ENCODE measurements at places on chromosomes 12 and 14.
A peak's percentile ranks its signal among the peaks of the same experiment; 100 is the strongest.

DNA sequence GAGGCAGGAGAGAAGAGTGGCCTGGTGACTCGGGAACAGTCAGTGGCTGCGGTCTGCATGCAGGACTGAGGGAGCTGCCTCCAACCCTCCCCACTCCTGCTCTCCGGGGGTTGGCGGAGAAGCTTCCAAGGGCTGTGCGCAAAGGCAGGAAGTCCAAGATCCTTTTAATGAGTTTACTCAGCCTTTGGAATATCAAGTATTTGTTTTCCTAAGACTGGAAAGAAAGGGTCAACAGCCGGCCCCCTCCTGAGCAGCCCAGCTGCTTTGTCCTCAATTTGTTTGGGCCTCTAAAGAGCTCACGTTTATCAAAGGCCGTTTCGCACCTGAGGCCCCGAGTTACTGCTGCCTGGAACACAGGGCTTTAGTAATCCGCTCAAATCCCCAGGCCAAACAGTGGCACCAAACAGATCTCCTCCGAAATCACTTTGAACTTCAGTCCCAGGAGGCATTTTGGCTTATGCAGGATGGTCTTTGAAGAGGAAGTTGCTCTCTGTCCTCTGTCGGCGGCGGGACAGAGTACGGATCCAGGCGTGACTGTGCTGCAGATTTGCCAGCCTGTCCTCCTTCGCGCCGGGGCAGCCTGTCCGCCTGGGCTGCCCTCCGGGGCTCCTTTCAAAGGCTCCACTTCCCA is 117.2 kb upstream of the FZD10 start:
- no peak for DNase-seq

- no peak for DNase-seq
Measured at GRCh38 chr14:43166163-43166562, 1340.9 kb downstream of the FSCB start.

GRCh38 chr14:96090441-96091148 is 51.4 kb downstream of the C14orf132 start:
- peak; percentile 92 for DNase-seq

GRCh38 chr14:61753631-61754030 is 8.6 kb upstream of the SNAPC1 start:
- DNase-seq: no peak

- DNase-seq: no peak
Measured at GRCh38 chr12:49643961-49644619, 20.7 kb downstream of the PRPF40B start.

DNA sequence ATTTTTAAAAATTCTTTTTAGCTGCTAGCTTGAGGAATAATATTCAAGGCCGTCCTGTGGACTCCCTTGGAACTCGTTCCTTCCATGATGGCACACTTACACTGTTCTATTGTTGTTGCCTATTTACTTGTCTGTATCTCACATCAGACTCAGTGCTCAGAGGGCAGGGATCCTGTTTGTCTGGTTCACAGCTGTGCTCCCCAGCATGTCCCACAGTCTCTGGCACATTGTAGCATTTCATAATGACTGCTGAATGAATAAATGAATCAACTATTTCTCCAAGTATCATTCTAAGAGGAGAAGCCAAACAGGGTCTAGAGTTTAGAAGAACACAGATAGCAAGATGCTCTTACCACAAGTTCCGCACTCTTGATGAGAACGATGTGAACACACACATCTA is 48.0 kb downstream of the NTN4 start:
- DNase-seq: no peak

DNA sequence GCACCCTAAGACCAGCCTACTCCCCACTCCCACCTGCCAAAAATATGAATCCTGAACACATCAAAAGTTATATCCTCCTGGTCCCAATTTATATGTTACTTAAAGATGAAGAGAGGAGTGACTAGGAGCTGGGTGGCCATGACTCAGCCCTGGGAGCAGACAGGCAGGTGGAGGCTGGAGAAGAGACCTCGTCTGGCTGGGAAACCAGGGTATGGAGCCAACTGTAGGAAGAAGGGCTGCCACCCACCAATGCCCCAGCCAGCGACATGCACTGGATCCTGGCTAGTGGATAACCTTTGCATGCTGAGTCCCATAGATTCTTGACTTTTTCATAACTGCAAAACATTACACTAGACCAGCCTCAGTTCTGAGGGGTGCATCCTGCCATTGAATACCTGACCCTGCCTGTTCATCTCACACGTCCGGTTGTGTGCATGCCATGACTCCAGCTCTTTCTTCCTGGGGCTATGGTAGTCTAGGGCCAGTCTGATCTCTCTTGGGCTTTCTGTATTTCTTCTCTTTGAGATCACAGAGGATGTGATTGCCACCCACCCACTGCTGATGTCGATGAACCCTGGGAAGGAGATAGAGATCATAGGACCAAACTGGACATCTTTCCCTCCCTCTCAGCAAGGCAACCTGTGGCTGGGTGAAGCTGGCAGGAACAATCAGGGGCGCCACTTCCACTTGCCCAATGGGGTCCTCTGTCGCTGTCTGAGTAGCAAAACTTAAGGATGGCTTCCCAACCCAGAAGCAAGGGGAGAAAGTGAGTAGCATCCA is 69.6 kb upstream of the DDX11 start:
- DNase-seq: no peak

- DNase-seq: no peak
Measured at GRCh38 chr12:19575337-19576243, 136.3 kb downstream of the AEBP2 start.

GRCh38 chr12:102685172-102685571 is 204.8 kb upstream of the IGF1 start:
- no peak for DNase-seq

- no peak for DNase-seq
Measured at GRCh38 chr12:3871356-3871755, 1.8 kb downstream of the PARP11 start.

GRCh38 chr12:94218233-94218632 is 69.9 kb downstream of the PLXNC1 start:
- DNase-seq: no peak

DNA sequence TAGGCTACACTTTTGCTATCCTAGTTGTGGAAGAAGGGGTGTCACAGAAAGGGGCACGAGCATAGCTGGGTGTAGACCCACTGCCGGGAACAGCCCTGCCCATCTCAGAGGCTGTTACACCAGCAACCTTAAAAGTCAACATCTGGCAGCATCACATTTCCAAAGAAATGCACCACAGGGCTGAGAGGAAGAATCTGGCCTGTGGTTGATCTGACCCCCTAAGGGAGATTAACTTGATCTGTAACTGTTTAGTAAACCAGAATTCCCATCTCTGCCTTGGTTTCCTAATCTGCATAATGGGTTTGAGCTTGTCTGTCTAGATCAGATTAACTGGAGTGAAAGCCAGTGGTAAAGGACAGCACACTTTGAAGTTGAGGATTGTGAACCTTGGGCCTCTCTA is 1.3 kb downstream of the LRP1-AS start:
- no peak for DNase-seq

- DNase-seq: no peak
Measured at GRCh38 chr12:92698474-92698873, 4.3 kb upstream of the PLEKHG7 start.

DNA sequence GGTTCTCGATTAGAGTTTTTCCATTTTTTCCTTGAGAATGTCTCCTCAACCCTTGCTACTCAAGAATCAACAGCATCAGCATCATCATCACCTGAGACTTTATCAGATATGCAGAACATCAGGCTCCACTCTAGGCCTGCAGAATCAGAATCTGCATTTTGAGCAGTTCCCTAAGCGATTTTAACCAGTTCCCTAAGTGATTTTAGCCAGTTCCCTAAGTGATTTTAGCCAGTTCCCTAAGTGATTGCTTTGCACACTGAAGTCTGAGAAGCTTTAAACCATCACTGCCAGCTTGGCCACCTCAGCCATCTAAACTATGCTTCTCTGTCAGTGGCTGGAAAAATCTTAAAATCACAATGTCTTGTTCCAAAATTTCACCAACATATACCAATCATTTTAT is 29.4 kb upstream of the SLC38A1 start:
- no peak for DNase-seq

GRCh38 chr12:124277394-124278241 is 17.3 kb upstream of the RFLNA start:
- no peak for DNase-seq

DNA sequence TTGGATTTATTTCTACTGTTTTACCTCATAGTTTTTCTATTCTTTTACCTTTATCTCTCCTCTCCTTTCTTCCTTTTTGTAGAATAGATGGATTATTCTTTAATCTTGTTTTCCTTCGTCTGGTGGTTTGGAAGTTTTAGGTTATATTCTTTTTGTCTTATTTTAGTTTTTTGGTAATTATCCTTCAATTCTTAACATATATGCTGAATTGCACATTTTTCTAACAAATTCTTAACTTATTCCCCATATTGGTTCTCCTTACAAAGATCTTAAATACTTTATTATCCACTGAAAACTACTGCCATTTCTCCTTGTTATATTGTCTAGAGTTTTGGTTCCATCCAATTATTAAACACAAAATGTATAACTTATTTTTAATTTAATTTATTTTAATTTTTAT is 42.3 kb downstream of the CATSPERB start:
- no peak for DNase-seq

DNA sequence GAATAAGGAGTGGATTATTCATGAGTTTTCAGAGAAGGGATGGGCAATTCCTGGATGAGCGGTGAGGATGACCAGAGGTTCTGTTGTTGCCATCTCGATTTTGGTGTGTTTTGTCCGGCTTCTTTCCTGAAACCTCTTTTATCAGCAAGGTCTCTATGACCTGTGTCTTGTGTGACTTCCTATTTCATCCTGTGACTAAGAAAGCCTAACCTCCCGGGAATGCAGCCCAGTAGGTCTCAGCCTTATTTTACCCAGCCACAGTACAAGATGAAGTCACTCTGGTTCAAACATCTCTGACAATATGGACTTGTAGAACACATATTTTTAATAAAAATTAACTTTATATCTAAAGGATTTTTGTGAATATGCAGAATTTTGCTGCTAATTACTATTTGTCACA is 716.4 kb downstream of the FSCB start:
- no peak for DNase-seq

- no peak for DNase-seq
Measured at GRCh38 chr12:98863167-98863566, 218.1 kb downstream of the APAF1 start.

- no peak for DNase-seq
Measured at GRCh38 chr12:88362439-88362838, 217.8 kb downstream of the KITLG start.

DNA sequence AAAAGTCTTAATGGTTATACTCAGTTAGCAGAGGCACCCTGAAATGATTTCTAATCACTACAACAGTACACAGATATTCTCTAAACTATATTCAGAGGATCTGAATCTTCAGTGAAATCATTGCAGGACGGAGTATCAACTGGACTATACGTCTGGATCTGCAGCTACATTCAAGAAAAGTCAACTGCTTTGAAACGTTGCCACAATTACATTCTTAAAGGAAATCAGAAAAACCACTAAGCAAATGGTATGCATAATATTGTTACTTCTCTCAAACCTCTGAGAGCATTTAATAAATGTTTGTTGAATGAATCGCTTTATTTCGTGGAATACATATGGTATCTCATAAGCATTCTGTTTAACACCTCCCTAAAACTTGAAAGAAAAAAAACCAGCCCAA is 67.4 kb downstream of the MED13L start:
- DNase-seq: no peak

GRCh38 chr12:127664901-127665300 is 602.1 kb upstream of the TMEM132C start:
- DNase-seq: no peak

DNA sequence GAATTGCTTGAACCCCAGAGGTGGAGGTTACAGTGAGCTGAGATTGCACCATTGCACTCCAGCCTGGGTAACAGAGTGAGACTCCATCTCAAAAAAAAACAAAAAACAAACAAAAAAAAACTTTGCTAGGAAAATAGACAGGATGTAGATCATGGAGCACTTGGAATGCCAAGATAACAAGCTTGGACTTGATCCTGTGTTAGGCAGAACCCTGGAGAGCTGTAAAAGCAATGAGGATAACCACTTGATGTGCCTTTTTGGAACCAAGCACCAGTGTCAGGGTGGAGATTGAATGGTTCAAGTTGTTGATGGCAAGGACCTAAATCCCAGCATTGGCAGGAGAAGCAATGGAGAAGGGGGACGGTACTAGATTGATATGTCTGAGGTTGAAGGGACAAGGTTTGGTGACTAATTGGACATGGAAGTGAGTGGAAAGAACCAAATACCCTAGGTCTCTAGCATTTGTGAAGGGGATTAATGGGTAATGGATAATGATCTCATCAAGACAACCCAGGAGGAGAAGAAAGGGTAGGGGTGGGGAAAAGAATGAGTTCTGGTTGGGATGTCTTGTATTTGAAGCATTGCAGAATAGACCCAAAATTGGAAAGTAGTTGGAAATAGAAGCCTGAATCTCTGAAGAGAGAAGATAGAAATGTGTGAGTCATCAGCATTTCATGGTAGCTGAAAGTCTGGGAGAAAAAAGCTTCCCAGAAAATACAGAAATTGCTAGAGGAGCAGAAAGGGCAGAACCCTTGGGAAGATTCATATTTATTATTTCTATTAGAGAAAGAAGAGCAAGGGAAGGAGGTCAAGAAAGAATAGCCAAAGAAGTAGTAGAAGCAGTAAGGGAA is 176.7 kb downstream of the NUAK1 start:
- no peak for DNase-seq

GRCh38 chr12:80199931-80200330 is 100.6 kb downstream of the OTOGL start:
- no peak for DNase-seq

DNA sequence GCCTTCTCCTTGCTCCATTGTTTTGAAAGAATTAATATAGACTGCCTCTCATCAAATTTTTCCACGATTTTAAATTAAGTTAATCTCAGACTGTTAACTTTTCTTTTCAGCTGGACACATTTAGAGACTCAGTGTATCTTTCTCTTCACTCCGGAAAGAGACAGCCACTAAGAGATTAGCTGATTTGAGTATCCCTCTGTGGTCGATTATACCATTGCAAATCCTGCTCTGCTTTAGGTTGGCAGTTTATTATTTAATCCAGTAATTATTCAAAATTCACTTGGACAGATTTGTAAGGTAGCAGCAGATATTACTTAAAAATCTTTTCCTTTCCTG is 588 bp upstream of the TWF1 start:
- peak; percentile 71 for DNase-seq

- peak; percentile 60 for DNase-seq
Measured at GRCh38 chr14:97299661-97300060, 502.5 kb downstream of the VRK1 start.

GRCh38 chr14:38108681-38109080 is 99.0 kb upstream of the SSTR1 start:
- DNase-seq: no peak

DNA sequence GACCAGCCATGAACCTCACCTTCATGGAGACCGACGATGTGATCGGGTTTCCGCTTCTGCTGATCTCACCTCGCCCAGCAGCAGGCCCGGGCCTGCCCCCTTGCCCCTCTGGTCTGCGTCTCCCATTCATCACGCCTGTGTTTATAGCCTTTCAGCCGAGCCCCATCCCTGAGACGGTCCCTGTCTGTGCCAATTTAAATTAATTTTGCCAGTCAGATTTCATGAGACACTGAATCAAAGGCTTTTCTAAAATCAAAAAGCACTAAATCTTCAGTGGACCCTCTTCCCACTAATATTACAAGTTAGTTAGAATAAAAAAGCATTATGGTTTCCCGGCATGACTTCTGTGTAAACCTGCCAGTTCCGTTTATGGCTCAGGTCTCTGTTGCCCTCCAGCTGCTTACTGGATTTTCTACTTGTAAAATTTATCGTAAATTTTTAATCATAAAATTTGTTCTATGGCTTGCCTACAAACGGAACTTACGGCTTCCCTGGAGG is 155.9 kb downstream of the ESRRB start:
- DNase-seq: no peak

GRCh38 chr14:45664668-45665356 is 411.8 kb upstream of the MIS18BP1 start:
- DNase-seq: peak; percentile 54

- DNase-seq: no peak
Measured at GRCh38 chr12:112303799-112304198, 78.4 kb downstream of the HECTD4 start.
